ENCODE measurements at places on chromosomes 2 and 18.

- DNase-seq, result no peak
Measured at GRCh38 chr2:46010925-46011490, 286.2 kb upstream of the EPAS1 start.

DNA sequence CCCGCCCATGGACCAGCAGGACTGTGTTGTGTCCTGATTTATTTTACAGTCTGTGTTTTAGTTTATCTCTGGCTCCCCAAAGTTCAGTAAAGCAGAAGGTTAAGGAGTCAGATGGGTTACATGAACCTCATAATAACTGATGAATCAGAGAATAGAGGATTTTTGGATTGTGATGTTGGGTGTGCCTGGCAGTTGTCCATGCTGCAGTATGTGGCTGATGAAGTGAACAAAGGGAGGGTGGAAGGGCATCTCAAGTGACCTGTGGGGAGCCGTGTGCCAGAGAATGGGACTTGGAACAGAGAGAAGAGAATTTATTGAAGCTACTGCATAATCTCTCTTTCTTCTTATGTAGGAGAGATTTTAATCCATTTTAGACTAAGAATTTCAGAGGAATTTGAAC is 145.5 kb downstream of the MAP4K4 start:
- DNase-seq, result no peak

DNA sequence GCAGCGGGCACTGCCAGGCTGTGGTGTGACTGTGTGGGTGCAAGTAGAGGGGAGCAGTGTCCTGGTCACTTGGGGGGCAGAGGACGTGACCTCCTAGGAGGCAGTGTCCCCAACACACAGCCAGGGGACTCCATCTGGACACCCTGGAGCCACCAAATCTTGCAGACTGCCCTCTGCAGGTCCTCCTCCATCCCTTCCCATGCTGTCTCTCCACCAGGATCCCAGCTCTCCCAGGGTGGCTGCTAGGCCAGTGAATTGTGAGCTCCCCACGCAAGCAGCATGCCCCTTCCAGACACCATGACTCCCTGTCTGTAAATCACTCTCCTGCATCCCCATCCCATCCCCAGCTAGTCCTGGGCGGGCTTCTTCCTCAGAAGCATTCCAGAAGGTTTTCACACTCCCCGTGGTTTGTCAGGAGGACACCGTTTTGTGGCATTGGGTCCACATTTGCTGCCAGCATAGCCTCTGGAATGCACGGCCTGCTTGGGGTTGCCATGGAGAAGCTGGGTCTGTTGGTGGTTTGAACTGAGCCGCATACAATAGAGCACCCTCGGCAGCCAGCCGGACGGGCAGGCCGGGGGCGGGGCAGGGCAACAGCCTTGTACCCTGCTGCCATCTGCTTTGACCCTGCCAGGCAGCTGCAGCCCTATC is 210.7 kb downstream of the KLHL29 start:
- DNase-seq, result no peak

- no peak for DNase-seq
Measured at GRCh38 chr18:24095976-24096375, 42.9 kb upstream of the CABYR start.

- DNase-seq, result no peak
Measured at GRCh38 chr2:29035016-29035745, 39.1 kb downstream of the PCARE start.

DNA sequence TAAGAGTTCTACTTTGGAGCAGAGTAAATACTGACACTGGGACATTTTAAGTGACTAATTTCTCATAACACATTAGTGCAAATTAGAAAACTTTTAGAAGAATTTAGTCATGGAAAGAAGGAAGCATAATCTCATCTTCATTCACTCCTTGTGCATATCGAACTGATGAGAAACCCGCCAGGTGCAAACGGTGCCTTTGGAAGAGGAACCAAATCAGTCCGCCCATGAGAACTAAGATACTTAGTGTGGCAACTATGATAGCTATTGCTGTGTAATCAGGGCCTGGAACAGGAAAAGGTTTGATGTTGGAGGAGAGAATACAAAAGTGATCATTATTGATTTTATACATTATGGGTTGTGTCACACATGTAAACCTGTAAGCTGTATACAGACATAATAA is 6.9 kb upstream of the CD302 start:
- DNase-seq, result no peak

- no peak for DNase-seq
Measured at GRCh38 chr2:185128346-185128745, 530.0 kb downstream of the ZNF804A start.

GRCh38 chr2:120847700-120848321 is 112.1 kb downstream of the GLI2 start:
- DNase-seq, result no peak

DNA sequence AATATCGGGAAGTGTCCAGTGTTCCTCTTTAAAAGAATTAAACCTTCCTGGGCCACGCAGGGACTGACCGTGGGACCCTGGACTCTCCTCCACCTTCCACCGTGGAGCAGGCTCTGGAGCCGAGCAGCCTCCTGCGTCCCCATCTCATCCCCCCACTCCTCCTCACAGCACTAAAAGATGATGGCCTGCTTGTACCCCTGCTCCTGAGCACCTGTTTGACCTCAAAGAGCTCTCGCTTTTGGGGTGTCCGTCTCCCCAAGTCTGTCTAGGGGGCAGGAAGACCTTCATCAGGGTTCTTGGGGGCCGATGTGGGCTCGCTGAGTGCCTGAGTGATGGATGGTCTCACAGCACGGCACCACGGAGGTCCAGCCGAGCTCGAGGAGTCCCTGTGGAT is 1.2 kb upstream of the SDC1 start:
- no peak for DNase-seq

GRCh38 chr2:234977228-234977679 is 25.4 kb downstream of the SH3BP4 start:
- DNase-seq, result no peak

All from activated CD8-positive, alpha-beta T cell treated with anti-CD3 and anti-CD28 coated beads, Interleukin-2, amount 10 ng/mL, durations not matched to agents 7 days and 5 days (primary cell).